Activated gamma-delta T cell (primary cell): ENCODE measurements at places on chromosomes 1 and 21.

- DNase-seq: no peak
These were observed 19.3 kb downstream of the MIIP start for GRCh38 chr1:12038356-12039163.

DNA sequence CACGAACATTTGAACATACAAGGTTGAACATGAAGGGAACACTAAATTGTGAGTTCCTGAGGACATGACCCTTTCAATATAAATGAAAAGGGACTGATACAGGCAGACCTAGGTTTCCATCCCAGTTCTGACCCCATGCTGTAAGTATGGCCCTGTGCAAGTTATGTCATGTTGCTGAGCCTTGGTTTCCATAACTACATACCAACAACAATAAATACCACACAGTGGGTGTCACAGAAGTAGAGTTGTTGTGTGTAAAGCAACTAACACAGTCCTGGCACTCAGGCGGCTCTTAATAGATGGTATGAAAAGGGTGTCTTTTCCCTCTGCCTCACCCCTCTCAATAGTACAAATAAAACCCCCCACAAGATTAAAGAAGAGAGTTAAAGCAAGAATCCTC lies 140.8 kb downstream of the LMX1A start:
- DNase-seq: no peak

DNA sequence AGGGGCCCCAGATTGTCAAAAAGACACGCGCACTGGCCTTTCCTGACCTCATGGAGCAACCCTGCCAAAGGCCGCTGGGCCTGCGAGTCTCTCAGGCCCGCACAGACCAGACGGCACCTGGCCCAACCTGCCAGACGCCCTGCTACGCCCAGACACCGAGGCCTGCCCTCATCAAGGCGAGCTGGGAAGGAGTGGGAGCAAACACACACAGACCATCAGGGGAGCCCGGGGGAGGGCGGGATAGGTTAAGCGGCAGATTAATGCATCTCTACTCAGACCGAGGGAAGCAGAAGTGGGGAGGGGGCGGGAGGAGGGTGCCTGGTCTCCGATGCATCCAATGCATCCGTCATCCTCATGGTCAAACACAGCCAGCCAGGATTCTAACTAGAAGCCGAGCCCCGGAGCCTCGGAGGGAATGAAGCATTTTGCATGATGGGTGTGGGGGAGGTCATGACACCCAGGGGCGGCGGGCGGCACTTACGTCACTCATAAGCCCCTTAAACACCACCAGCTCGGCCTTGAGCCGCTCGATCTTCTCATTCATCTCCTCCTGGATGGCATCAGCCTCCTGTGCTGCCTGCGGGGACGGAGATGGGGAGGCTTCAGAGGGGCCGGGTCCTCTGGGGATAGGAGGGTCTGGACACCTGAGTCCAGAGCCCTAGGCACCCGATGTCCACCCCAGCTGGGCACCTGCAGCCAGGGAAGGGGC lies 17.0 kb upstream of the ALDH4A1 start:
- no peak for DNase-seq

DNA sequence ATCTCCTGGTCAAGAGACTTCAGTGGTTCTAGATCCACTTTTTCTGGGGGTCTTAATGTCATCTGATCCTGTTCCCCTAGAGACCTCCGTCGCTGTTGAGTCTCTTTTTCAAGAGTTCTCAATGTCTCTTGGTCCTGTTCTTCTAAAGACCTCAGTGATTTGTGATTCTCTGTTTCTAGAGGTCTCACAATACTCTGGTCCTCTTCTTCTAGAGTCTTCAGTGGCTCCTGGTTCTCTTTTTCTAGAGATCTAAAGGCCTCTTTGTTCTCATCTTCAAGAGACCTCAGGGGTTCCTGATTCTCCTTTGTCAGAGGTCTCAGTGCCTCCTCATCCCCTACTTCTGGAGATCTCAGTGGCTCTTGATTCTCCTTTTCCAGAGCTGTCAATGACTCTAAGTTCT lies 5.4 kb downstream of the NES start:
- DNase-seq: no peak

DNA sequence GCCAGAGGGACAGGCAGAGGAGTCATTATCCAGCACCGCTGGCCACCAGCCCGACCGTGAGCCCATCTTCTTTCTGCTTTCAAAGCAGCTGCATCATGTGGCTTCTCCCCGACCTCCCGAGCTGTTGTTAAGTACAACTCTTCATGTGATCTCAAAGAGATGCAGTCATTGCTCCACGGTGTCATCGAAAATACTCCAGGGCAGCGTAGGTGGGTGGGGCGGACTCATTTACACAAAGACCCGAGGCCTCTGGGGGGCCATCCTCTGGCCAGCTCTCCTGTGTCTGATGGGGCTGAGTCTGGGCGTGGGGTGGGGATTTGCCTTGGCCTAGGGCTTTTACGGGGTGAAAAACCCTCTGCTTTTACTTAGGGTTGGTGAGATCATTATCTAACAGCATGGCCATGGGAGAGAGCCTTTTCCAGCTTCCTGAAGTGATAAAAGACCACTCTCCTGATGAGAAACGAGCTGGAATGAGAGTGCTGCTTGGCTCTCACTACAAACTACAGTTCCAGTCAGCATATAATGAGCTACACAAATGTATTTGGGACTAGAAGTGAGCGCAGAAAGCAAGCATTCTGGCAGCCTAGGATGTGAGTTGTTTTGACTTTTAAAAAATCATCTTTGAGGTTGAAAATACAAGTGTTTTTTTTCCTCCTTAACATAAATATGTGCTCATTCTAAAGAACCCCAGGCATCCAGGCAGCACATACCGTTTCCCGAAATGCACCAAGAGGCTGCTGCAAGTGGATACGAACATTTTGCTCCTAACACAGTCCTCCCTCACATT lies 165.0 kb downstream of the RHOU start:
- DNase-seq: no peak

- DNase-seq: no peak
These were observed 17.3 kb upstream of the ADARB1 start for GRCh38 chr21:45056917-45057560.

DNA sequence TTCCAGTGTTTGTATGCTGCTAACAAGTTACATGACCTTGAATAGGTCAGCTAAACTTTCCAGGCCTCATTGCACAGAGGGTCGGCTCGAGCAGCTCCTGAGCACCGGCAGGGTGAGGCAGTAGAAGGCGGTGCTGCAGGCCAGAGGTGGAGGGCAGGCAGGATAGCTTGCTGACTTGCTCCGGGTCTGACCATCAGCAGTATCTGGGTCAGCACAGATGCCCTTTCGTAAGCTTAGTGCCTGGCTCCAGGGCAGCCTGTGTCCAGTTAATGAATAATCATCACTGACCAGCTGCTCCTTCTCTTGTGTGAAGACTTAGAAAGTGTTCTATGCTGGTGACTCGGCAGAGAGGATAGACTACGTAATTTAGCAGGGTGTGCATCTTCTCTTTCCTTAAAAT lies 6.9 kb downstream of the MAPKAPK2 start:
- no peak for DNase-seq
